ENCODE measurements at places on chromosomes 1 and 21.

DNA sequence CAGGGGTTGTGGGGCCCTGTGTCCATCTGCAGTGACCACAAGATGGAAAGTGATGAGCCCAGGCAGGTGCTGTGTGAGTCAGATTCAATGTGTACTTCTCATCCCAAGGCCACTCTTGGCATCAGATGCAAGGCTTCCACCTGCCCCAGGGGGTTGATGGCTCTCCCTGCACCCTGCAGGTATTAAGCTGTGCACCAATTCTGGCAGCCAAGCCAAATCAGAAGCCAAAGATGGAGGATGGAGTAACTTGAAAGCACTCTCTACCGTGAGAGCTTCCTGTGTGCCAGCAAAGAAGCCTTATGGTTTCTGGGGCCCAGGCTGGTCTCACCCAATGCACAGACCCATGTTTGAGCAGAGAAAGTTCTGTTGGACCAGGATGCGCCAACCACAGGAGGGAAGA lies 44.3 kb upstream of the TENT5C start:
- DNase-seq = no peak

DNA sequence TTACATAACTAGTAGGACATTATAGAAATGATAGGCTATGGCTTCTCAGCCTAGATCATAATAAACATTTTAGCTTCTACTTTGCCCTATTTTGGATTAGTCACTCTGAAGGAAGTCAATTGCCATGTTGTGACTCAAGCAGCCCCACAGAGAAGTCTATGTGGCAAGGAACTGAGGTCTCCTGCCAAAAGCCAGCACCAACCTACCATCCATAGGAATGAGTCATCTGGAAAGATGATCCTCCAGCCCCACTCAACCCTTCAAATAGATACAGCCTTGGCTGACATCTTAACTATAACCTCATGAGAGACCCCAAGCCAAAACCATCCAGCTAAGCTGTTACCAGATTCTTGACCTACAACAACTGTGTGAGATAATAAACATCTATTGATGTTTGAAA lies 76.3 kb upstream of the BEND5 start:
- no peak for DNase-seq

- peak; percentile 51 for DNase-seq
Observed at GRCh38 chr1:91885716-91886506, at the start of gene TGFBR3. Gene TGFBR3 (minus strand): TSS chr1:91886151. CDS start chr1:91861531, 24,620 bp downstream.

- DNase-seq = peak; percentile 7
Observed at GRCh38 chr1:53754484-53755312, 15.7 kb upstream of the GLIS1 start.

DNA sequence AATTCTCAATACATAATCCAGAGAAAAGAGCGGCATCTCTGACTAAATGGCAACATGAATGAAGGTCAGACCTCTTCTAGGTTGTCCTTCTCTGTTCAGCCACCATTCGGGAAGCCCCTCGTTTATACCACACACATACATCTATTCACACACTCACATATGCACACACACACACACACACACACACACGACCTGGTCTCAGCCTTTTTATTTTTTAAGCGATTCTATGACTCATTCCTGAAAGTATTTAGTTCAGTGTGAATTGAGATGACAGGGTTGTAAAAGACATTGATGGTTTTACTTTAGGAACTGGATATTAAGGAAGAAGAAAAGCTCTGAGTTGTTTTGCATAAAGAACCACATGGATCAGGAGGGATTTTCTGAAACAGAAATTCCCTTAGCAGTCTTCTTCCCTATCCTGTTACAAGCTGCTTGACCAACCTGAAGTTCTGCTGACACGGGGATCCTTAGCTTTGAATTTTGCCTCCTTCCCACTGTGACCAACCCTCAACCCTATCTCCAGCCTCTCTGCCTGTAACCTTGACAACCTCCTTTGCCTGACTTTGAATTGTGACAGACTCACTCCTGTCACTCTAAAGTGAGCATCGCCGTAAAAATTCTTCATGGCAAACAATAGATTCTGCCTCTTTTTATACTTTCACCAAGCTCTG lies 383.1 kb upstream of the ESRRG start:
- no peak for DNase-seq

- DNase-seq = no peak
Observed at GRCh38 chr21:43739621-43740435, 20.9 kb downstream of the PDXK start.

DNA sequence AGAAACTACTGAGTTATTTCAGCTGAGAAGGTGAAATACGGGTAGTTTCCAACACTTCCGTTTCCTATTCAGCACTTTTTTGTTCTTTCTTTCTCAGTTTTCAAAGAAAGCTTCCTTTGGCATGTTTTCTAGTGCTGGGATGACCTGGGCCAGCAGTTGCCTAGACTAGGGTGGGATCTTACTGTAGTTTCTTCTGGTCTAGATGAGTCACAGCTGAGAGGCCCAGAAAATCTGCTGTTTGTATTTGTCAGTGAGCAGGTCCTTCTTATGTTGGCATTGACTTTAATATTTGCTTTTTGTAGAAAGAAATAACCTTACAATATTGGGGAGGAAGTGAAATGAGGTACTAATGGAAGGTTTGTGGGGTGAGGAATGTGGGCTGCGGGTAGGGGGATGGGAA lies 22.2 kb downstream of the C1orf21 start:
- DNase-seq = no peak

DNA sequence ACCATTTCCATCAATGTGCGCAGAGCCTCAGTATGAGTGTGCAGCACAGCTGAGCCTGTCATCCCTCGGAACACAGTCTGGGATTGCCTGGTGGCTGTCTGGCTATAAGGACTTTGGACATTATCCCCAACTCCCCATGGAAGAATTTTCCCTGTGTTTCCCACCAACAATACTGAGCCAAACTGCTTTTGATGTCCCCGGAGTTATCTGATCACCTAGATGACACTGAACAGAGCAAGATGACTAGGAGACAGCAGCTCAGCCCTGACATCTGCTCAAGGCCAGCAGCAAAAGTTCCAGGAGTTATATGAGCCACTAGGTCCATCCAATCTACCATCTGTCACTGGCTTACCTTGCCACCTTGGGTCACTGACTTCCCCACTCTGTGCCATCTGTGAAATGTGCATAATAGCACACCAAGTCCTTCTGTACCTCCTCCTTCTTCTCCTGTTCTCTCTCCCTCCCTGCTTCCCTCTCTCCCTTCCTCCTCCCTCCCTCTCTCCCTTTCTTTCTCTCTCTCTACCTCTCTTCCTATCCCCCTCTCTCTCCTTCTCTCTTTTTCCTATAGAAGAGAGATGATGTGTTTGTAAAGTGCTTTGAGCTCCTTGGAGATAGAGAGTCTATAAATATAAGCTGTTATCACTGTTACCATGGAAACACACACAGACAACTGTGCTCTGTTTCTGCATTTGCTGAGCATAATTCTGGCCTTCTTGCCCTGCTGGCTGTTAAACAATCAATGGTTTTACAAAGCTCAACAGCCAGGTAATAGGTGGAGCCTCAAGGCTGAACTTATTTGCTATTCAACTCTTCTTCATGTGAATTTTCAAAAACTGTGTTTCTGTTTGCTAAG lies 19.7 kb upstream of the ATP1B1 start:
- DNase-seq = peak; percentile 81

GRCh38 chr21:16037421-16037955 lies 307.7 kb downstream of the USP25 start:
- no peak for DNase-seq

DNA sequence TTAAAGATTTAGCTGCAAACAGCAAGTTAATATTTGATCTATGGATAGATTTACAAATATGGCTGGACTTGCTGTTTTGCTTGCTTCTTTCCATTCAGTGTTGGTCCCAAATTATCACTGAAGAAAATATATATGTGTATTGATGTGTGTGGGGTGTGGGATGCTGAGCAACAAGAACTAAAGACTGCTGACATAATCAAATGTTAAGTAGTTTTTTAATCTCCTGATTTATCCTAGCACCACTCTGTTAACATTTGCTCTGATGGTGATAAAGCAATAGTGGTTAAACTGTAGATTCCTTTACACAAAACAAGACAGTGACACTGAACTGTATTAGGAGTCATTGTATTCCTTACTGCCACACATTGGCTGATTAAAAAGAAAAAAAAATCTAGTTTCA lies 1023.5 kb upstream of the B3GALT2 start:
- DNase-seq = no peak

DNA sequence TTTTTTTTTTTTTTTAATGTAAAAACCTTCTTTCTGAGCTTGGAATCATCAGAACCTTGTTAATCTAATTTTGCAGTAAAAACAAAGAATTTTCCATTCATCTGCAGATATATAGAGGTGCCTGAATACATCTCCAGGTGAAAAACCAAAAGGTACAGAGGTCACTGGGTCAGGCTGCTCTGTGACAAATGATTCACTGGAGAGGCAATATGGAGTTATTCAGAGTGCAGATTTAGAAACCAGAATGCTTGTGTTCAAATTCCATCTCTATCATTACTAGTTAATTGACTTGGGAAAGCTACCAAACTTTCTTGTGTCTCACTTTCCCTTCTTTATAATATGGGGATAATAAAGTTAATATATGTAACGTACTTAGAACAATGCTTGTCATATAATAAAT lies 51.5 kb upstream of the C1orf53 start:
- DNase-seq = no peak

- DNase-seq = no peak
Observed at GRCh38 chr1:106749491-106749890, 307.0 kb upstream of the PRMT6 start.

GRCh38 chr21:23475281-23476219 lies 2131.7 kb downstream of the MRPL39 start:
- DNase-seq = no peak

- DNase-seq = no peak
Observed at GRCh38 chr1:32427264-32427963, 33.2 kb upstream of the BSDC1 start.

- no peak for DNase-seq
Observed at GRCh38 chr1:190416239-190416638, 61.4 kb downstream of the BRINP3 start.

DNA sequence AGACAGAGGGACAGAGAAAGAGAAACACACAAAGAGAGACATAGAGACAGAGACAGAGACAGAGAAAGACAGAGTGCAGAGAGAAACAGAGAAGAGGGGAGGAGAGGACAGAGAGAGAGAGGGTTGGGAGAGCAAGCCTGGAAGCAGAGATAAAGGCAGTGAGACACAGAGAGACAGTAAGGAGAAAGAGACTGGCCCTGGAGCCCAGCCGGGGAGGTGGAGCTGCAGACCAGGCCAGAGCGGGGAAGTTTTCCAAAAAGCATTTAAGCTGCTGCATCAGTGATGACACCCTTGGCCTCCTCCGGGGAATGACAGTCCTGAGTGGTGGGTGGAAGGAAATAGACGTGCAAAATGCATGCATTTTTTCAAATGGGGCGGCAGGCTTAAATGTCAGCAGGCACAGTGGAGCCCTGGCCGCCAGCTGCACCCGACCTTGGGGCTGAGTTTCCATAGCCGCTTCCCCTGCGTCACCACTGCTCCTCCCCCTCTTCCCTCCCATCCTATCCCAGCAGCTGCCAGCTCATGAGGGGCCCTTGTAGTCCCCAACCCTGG lies 95.4 kb upstream of the KLHDC7A start:
- DNase-seq = no peak

GRCh38 chr1:48285525-48285924 lies 63.0 kb downstream of the SLC5A9 start:
- DNase-seq = no peak

- no peak for DNase-seq
Observed at GRCh38 chr1:96524100-96524499, 197.5 kb upstream of the PTBP2 start.

DNA sequence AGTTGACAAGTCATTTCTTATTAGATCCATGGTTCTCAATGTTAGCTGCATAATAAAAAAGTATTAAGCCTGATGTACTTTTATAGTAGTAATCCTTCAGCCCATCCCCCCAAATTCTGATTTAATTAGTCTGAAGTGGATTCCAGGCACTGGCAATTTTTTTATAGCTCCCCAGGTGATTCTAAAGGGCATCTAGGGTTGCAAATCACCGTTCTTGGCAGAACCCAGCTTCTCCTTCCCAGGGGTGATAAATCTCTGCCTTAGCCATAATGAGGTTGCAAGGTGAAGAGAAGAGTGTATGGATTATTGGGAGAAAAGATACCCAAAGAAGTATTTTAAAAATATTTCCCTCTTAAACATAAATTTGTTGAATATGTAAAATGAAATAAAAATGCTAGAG lies 43.0 kb upstream of the RXRG start:
- DNase-seq = no peak

DNA sequence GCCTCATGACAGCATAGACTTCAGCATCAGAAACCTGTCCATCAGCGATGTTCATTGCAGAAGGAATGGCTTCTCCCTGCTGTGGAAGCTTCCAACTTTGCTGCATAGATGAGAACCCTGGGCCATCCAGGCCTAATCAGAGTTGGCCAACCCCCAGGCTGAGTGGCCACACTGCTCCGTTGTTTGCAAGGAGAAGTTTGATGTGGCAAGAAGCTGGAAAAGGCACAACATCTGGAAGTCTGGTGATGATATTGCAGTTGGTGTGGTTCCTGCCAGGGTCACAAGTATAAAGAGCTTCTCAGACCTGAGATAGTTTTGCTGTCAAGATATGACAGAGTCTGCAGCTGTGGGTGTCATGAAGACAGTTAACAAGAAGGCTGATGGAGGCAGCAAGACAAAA lies 41.2 kb downstream of the RHOU start:
- DNase-seq = no peak

DNA sequence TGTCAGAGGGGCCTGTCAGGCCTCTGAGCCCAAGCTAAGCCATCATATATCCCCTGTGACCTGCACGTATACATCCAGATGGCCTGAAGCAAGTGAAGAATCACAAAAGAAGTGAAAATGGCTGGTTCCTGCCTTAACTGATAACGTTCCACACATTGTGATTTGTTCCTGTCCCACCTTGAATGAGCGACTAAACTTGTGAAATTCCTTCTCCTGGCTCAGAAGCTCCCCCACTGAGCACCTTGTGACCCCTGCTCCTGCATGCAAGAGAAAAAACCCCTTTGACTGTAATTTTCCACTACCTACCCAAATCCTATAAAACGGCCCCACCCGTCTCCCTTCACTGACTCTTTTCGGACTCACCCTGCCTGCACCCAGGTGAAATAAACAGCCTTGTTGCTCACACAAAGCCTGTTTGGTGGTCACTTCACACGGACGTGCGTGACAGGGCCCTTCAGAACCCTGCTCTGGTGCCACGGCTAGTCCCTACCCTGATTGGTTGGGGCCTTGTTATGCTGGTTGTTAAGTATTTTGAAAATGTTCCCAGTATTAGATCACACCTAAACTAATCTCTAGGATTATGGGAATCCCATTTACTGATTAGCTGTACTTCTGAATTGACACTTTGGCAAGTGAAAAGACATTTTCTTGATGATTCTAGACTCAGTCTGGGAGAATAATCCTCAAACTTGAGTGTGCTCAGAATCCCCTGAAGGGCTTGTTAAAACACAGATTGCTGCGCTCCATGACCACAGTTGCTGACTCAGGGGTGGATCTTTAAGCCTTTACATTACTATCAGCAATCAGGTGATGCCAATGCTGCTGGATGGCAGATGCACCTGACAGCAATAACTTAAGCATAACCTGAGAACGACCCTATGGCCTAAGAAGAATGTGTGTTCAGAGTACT lies 28.8 kb upstream of the SPATA6 start:
- no peak for DNase-seq

All from DMS 273 treated with DMSO at 0.1 percent for 48 hours (cell line).